ENCODE measurements at places on chromosomes 1 and 21. TPM values are rescaled to one million over a fixed set of nuclear protein-coding genes. Genes with fewer than 3 reads are reported as not detected.

The PCSK9 gene
- total RNA-seq = 1.3 TPM

DNA sequence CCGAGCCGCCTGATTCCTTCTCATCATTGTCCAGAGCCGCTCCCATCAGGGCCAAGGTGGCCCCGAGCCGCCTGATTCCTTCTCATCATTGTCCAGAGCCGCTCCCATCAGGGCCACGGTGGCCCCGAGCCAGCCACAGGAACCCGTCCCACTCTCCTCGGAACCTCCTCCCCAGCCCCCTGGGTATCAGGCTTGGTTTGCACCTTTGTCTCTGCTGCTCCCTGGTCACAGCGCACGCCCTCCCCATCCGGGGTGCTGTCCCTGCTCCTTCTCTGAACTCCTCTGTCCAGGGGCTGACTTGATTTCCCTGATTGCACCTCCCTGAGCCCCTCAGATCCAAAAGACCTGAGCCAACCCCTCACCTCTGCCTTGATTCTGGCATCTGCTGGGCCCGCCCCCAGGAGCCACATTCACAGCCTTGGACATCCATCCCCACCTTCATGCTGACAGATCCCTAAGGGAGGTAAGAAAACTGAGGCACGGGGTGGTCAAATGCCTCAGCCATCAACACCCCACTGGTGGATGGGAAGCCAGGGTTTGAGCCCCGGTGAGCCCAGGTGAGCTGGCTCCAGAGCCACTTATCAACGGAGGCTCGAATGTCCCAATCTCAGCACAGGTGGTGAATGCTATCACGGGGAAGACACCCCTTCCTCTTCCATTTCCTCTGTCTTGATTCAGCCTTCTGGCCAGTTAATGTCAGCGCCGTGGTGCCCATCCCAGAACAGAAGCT is 25.6 kb upstream of the COL18A1 start:
- DNase-seq = no peak

DNA sequence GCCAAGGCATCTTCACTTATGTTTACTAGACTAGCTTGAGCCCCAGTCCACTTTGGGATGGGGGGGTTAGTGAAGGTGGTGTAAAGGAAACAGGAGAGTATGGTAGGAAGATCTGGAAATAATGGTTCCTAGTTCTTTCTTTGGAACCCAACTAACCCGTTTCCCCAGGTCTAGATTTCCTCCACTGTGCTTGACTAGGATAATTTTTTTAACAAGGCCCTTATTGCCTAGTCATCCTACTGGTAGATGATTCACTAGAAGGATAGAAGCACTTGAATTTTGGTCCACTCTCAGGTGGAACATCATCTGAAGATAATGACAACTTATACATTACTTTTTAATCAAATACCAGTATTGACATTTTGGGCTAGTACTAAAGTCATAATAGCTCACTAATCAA is 45.9 kb upstream of the MYOCOS start:
- no peak for DNase-seq

The ZNF593OS gene
- not detected for total RNA-seq

- peak; percentile 87 for DNase-seq
These were observed 117.5 kb downstream of the PRDM16 start for GRCh38 chr1:3186526-3186921.

DNA sequence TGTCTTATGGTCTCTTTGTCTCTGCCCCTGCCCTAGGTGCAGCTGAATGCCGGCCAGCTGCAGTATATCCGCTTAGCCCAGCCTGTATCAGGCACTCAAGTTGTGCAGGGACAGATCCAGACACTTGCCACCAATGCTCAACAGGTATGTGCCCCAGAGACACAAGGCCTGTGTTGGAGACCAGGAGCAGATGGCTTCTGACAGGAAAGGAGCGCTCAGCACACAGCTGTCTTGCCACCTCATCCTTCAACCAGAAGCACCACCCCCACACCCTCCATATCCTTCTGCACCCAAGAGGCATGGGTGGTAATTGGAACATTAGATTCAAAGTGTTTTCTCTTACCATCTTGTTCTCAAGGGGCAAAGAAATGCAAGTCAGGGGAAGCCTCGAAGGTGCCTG is 17.0 kb upstream of the KCNQ4 start:
- DNase-seq = no peak

The SPRR1B gene
- 1.3 TPM for total RNA-seq

The GABRD gene
- total RNA-seq = 0.82 TPM

The CGN gene
- 4.3 TPM for total RNA-seq

The CCDC181 gene
- total RNA-seq = 1.6 TPM

- DNase-seq = peak; percentile 65
These were observed 730 bp downstream of the SLC16A4 start for GRCh38 chr1:110390096-110390495.

DNA sequence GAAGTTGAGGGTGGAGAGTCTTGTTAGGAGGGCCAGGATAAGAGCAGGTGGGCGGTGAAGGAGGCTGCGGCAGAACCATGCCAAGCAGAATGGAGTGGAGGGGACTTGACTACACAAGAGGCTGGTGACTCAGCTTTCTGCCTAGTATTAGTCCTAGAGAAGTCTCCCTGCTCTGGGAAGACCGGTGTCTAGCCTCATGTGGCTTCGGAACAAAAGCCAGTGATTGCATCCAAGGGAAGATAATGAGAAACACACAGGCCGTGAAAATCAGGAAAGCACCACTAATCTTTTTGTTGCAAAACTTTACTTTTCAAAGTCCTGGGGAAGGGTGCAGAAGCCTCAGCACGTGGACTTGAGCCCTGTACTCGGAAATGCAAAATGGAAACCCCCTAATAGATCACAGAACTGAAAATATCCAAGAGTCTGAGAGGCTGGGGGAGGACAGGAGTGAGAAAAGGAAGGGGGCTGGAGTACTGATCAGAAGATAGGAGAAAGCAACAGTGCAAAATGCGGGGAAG is 31.4 kb downstream of the DDR2 start:
- DNase-seq = no peak

DNA sequence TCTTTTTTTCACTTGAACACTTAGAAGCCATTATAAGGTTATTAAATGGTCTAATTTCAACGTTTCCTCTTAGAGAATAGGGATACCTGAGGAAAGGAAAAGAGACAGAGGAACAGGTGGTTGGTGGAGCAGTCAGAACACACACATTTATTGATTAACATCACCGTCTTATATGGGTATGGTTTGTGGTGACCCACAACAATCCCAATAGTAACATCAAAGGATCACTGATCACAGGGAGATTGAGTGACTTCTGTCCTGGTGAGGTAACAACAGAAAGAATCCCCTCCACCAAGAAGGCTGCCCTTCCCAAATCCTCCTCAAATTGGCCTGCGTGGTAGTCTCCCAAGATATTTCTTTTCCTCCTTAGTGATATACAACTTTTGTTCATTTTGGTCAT is 474.0 kb downstream of the PLPP3 start:
- DNase-seq = no peak

DNA sequence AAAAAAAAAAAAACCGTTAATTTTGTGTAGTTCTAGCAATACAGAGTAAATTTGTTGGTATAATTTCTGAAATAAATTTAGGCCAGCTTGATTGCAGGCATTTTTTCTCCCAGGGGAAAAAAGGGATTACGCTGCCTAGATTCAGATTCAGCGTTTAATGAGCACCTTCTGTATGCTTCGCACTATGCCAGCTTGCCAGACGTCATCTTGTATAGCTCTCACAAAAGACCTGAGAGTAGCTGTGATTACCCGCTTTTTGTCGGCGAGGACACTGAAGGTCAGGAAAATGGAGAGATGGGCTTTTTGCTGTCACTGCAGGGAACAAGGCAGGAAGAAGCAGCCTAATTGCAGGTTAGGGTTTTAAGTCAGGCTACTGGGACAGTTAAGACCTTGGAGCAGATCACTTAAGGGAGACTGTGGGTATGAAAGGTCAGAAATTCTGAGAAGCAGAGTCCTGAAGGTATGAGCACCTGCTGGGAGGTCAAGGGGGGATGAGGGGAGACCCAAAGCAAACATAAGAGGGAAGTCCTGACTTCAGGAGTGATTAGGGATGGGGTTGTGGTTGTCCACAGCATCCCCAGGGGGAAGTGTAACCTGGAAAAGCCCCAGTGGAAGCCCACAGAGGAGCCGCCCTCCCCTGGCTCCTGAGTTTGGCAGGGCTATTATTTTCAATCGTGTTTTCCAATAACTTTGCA is 39.0 kb downstream of the TMCC2 start:
- DNase-seq = no peak

DNA sequence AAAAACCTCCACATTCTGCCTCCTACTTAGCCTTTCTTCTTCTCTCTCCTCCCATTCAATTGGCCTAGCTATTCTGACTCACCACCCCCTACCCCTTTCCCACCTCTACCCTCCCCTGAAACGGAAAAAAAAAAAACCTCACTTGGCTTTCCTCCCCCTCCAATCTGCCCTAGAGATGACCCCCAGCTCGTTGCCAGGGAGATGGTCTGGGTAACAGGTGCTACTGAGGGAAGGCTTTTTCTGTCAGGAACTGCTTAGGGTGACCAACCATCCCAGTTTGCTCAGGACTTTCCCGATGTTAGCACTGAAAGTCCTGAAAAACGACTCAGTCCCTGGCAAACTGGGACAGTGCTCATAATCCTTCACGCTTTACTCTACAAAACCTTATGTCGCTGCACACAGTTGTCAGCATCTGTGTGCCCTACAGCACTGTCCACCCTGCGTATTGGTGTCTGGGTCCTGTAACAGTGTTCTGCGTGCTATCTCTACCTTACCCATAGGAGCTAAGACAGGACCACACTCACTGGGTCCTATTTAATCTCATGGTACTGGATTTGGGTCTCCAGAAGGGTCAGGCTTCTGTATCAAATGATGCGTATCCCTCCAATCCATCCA is 7.7 kb upstream of the CADM3 start:
- no peak for DNase-seq

DNA sequence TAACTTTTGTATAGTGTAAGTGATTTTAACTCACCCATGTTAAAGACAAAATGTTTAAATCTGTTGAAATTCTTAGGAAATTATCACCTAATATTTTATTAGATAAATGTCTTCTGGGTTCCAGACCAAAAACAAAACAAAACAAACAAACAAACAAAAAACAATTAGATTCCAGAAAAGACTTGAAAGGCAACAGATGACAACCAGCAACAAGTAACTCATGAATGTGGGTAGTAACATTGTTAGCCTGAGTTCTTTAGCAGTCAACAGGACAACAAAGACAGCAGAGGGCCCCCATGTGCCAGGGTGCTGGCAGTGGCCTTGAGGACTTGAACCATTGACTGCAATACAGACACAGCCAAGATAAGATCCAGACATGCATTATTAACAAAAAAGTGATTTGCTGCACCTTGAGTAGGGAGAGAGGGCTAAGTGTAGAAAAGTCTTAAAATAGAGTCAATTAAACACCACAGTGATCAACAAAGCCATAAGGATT is 2.4 kb upstream of the CD247 start:
- no peak for DNase-seq

DNA sequence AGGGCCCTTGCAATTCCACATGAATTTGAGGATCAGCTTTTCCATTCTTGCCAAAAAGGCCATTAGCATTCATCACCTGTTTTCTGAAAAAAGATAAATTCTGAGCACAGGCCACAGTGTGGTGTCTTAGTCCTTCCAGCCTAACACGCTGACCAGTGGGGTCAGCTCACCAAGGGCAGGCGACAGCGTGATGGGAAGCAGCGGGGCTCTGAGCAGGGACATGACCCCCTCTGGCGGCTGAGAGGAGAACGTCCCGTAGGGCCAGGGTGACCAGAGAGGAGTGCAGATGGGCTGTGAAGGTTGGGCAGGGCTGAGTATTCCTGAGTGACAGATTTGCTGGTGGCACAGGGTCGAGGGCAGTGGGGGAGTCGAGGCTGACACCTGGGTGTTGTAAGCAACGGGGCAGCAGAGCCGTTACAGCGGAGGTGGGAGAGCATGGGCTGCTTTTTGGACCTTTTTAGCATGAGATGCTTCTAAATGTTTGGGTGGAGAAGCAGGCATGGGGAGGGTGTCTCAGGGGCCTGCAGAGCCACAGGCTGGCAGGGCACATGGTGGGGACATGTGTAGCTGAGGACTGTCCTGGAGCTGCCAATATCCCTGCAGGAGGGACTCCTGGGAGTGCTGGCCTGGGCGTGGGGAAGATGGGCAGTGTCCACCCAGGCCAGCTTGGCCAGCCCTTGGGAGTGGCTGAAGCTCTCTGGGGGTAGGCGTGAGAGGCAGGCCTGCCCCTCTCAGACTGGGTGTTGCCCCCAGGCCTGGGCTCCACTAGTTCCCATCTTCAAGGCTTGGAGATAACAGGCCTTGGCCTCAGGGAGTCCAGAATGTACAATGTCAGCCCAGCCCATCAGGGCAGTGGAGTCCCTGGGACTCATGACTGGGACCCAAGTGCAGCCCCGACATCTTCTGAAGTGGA is 8.6 kb upstream of the CALML6 start:
- DNase-seq = peak; percentile 88

GRCh38 chr1:6544831-6545230 is 9.5 kb downstream of the NOL9 start:
- DNase-seq = no peak

DNA sequence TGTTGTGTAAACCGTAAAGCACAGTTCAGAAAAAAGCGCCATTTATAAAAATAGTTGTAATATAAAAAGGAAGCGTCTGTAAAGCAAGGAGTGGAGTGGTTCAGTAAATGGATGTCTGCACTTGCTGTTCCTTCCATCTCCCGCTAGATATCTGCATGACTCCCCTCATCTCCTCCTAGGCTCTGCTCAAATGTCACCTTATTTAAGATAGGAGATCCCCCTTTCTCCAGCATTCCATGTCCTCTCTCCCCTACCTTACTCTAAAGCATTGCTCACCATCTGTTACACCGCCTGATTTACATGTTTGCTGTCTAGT is 745 bp downstream of the MUL1 start:
- DNase-seq = no peak

- DNase-seq = peak; percentile 60
These were observed at the start of gene RIIAD1 for GRCh38 chr1:151720974-151721787. TSS of gene RIIAD1 (plus strand) at chr1:151721522. CDS start at chr1:151721537, 15 bp downstream.

The RHCE gene
- total RNA-seq = 2.2 TPM

DNA sequence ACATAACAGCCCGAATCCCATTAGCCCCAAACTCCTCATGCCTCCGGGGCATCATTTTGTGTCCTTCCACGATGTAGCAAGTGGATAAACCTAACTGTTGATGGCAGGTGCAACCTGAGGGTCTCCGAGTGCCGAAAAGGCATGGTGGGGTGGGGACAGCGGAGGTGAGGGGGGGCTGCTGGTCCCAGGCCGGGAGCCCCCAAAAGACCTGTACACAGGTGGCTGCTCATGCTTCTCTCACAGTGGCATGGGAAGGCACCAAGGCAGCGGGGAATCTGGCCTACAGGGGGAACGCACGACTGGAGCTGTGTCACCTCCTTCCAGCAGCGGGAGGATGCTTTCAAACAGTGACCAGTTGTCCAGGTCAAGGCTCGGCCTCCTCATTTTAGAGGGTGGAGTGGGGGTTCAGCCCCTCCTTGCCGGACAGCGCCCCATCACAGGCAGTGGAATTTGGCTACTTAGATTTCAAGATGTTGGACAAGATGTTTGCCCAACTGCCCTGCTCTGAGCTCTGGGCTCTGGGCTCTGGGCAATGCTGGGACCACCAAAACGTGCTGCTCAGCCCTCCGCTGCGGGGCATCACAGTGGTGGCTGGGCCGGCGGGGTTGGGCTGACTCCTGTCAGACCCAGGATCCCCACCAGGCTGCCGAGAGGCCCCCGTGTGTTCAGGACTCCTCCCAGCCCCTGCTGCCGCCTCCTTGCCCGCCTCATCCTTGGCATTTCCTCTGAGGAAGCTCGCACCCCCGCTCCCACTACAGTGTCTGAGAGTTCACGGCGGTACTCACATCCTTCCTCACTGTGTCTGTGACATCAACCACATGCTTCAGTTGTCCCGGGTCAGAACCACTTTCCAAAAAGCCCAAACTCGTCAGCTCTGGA is 7.6 kb downstream of the DNMT3L start:
- no peak for DNase-seq

The NLRP3 gene
- total RNA-seq = 3.8 TPM

All from tongue (tissue), 3 donors.